ENCODE measurements at places on chromosomes 3 and 15.

DNA sequence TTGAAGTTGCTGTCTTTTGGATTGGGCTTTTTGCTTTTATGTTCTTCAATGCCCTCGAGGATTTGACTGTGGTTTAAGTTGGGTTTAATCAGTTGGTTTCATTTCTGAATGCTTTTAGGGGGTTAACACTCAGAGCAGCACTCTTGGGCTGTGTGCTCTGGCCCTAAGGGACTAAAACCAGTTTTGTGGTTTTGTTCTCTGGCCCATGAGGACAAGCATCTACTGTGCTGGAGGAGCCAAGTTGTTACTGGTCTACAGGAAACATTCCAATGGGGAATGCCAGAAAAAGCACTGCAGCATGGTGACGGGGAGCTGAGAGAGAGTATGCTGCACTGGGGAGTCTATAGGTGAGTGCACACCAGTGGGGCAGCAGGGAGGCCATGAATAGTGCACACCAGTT is 596.9 kb downstream of the ZBBX start:
- DNase-seq: no peak

DNA sequence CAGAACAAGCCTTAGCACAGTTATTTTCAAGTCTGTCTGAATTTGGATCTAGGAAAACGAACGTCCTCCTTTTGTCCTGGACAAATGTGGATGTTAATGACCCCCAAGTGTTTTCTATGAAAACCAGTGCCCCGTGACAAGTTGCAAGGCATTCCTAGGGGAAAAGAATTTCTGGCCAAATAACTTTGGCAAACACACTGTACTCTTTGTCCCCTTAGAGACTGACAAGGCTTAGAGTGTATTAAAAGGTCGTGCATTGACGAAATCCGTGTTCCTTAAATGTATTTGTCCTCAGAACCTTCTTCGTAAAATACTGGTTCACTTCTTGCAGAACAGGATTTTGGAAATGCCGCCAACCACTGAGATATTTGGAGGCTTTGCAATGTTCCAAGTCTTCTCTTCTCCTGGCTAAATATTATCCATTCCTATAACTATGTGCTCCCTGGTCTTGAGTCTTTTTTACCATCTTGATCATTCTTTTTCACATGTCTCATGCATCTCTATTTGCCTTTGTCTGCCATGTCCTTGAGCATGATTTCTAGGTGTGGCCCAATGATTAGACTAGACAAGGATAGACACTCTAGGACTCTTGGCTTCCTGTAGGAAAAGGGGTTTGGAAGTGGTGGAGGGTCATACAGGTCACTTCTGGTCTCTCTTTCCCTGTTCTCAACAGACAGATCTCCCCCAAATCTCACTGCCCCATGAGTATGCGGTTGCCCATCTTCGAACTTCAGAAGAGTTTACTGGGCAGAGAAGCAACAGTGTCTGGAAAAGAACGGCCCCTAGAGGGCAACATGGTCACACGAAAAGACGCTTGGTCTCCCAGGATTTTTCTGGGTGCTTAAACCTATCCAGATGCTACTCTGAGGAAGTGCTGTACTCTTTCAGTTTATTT is 117.5 kb downstream of the EDEM1 start:
- DNase-seq: peak; percentile 60

DNA sequence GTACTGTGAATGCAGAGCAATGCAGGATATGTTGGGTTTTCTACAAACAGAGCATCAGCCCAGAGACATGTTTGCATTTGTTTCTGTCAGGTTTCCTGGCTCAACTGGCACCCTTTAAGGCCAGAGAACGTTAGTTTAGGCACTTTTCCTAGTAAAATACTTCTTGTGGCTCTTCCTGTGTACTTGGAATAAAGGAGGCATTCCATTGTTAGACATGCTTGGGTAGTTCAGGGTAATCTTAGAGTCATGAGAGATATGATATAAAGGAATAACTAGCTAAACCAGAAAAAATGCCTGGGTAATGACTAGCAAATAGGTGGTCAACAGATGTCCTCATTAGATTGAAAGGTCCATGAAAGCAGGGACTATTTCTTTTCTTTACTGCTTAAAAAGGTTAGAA is 60.4 kb upstream of the RBM5 start:
- no peak for DNase-seq

DNA sequence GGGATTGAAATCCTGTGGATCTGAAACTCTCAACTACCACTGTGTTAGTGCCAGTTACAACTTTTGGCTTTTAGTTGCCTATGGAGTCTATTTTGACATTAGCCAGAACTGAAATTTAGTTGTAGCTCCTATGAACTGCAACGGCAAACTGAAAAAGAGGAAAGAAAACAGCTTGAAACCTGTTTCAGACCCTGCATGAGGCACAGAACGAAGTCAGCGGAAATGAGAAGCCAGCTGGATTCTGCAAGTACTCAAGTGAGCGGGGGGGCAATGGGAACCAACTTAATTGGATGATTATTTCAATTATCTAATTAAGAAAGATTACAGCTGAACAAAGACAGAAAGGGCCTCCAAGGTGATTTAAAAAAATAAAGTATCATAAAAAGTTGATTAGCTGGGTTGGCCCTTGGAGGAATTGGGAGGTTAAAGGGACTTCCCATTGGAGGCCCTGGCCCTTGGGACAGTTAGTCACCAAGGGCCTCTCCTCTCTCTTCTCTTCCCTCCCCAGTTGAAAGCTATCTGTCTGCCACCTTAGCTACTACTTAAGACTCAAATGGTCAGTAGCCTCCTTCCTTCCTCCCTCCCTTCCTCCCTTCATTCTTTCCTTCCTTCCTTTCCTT is 352.1 kb downstream of the SHQ1 start:
- DNase-seq: no peak

- no peak for DNase-seq
These were observed 151.3 kb upstream of the LPP start for GRCh38 chr3:188002626-188003138.

DNA sequence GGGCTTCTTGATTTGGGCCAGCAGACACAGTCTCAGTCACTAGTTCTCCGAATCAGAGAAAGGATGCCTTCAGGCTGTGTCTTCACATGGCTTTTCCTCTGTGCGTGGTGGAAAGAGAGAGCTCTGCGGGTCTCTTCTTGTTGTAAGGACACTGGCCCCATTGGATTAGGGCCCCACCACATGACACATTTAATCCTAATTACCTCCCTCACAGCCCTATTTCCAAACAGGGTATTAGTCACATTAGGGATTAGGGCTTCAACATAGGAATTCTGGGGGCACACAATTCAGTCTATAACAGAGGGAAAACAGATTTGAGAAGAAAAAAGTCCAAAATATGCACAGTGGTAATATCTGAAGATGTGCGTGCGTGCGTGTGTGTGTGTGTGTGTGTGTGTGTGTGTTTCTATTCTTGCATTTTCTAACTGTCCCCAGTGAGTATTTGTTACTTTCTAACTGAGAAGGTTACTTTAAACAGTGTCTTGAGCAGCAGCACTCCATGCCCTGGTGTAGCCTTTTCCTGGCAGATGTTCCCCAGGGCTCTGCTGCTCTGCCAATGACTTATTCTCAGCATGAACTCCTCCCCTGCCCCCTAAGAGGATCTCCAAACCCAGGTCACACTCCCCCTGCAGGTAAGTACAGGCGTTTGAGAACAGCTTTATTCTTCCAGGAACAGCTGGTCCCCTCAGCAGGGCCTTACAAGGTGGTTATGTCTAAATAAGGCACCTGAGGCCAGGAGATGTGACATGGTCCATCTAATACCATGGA is 72.9 kb downstream of the RPL39L start:
- peak; percentile 66 for DNase-seq

DNA sequence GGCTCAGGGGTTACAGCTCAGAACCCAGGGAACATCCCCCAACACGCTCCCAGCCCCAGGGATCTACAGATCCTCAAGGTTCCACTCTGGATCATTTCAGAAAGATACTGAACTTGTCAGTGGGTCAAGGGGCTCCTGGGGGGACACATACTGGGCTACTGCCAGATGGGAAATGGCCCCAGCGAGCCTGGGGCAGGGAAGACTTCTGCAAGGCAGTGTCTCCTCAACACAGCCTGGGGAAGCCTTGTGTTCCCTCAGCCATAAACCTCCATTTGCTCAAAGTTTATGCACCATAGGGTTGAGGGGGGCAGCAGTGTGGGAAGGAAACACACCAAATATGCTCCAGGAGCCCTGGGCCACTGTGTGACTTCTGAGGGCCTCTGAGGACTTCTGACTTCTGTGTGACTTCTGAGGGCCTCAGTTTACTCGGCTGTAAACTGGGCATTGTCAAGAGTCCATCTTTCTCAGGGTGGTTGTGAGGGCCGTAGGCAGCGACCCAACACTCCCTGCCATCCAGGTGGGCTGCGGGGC is 58.4 kb downstream of the IQSEC1 start:
- no peak for DNase-seq

- DNase-seq: no peak
These were observed 72.7 kb upstream of the ABI3BP start for GRCh38 chr3:101065962-101066361.

DNA sequence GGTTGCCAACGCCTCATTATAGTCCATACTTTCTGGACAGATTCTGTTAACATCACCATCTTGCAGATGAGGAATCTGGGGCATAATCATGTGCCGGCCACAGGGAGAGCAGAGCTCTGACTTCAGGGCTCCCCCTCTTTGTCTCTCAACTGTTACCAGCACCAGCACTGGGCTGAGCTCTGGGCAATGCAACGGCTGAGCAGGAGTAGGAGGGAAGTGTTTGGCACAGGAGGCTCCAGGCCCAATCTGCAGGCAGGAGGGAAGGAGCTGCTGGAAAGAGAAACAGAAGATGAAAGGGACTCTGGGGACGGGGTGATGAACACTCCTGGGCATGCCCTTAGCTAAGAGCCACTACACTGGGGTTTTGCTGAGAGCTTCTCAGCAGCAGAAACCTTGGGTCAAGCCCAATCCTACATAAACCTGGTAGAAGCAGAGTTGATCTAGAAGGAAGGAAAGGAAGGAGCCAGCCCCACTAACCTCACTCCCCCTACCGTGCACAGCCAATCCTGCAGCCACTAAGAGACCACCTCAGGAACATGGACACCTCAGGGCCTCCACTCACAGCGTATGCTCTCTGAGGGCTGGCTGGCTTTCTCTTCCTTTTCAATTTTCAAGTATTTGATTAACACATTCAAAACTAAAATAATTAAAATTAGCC is 73.1 kb upstream of the SPATA12 start:
- DNase-seq: no peak

DNA sequence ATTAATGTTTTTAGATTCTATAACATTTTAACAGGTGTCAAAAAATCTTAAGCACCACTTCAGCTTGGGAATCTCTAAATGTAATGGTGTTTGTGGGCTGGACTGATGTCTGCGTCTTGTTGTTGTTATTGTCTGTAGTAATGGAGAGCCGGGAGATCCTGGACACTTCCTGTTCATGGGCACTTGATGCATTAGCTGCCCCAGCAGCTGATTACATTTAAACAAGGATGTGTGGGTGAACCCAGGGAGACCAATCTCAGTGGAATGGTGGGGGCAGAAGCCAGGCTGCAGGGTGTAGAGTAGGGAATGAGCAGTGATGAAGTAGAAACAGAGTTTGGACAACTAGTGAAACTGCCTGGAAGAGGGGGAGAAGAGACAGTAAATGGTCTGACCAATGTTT is 7.8 kb downstream of the CCR5AS start:
- DNase-seq: no peak

GRCh38 chr3:103337179-103337845 is 902.5 kb downstream of the ZPLD1 start:
- DNase-seq: no peak

- no peak for DNase-seq
These were observed 21.3 kb downstream of the KIF9 start for GRCh38 chr3:47261301-47261700.

All from activated CD8-positive, alpha-beta memory T cell treated with anti-CD3 and anti-CD28 coated beads for 24 hours (primary cell).